ENCODE measurements at places on chromosomes 1 and 21.

GRCh38 chr1:94522304-94522703, 19.3 kb downstream of the F3 start:
- DNase-seq: no peak

GRCh38 chr1:233656032-233656635, 42.2 kb downstream of the KCNK1 start:
- no peak for DNase-seq

DNA sequence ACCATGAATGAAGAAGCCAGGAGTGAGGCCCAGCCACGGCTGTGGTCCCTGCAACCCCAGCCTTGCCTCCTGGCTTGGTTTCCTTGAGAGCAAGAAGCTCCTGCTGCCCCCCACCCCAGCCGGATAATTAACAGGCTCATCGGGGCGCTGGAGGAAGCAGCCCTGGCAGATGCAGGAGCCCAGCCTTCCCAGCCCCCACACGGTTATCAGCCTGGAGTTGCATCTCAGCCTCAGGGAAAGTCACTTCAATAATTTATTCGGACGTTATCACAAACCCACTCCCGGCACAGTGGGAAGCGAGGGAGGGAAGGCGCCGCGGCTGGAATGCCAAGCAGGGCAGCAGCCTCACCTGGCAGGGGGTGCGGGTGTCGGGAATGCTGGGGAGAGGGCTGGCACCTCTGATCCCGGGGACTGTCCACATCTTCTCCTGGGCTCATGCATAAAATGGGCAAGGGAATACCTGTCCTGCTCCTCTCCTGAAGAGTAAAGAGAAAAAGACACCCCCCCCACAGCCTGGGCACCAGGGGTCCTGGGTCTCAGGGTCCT, 43.3 kb upstream of the LRP8 start:
- no peak for DNase-seq

- no peak for DNase-seq
These were observed 310.2 kb downstream of the PTPRU start for GRCh38 chr1:29546496-29546895.

DNA sequence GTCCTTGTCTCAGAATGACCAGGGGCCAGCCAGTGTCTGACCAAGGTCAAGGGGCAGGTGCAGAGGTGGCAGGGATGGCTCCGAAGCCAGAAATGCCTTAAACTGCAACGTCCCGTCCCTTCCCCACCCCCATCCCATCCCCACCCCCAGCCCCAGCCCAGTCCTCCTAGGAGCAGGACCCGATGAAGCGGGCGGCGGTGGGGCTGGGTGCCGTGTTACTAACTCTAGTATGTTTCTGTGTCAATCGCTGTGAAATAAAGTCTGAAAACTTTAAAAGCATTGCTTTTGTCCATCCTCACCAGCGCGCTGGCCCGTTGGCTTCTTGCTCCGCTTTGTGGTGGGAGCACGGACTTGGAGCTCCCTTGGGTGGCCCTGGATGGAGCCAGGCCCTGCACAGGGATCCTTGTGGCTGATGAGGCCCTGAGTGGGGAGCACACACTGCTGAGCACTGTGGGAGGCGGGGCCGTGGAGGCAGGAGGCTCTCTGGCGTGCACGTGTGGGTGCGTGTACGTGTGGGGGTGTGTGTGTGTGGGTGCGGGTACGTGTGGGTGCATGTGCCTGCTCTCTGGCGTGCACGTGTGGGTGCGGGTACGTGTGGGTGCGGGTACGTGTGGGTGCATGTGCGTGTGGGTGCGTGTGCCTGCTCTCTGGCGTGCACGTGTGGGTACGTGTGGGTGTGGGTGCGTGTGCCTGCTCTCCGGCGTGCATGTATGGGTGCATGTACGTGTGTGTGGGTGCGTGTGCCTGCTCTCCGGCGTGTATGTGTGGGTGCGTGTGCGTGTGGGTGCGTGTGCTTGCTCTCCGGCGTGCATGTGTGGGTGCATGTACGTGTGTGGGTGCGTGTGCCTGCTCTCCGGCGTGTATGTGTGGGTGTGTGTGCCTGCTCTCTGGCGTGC, 18.0 kb downstream of the RNF223 start:
- no peak for DNase-seq

DNA sequence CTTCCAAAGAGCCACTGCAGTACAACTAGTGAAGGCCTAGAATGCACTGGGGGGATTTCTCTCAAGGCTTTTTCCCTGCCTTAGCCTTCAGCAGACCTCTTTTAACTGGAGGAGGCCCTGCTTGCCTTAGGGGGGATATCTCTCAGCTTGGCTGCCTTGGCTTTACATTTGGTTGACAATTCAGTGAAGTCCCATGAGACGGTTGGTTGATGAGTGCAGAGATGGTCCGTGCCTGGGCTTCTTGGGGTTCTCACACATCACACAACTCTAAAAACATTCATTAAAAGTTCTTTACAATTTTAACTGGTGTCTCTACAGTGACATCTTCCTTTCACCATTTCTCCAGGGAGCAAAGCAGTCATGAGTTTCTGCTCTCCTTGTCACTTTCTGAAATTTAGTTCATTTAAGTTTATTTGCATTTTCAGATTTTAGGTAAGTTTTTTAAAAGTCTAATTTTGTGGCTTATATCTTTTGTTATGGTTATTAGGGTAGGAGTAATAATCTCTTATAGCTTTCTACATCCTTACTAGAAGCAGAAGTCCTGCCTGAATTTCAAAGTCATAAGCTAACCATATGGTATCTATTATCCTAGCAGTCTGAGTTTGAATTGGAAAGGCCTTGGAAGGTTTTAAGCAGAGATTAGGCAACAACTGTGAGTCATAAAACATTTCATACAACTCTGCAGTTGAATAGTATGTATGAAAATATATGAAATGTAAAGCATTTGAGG, 487.6 kb downstream of the DPYD start:
- DNase-seq: peak; percentile 71

GRCh38 chr21:29585462-29585861, 286.7 kb downstream of the BACH1 start:
- no peak for DNase-seq

DNA sequence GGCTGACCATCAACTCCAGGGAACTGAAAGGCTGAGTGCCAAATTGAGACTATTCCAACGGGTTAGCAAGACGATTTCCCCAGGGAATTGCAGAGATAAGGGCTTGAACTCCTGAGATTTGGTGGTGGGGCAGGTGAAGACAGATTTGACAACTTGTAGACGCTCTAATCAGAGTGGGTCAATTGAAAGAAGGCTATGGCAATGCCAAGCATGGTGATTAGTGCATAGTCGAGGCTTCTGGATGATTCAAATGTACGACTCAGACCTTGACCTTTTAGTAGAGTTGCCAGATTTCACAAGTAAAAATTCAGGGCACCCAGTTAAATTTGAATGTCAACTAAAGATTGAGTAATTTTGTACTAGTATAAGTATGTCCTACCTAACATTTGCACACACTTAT, 302.1 kb upstream of the SPAG17 start:
- DNase-seq: no peak

DNA sequence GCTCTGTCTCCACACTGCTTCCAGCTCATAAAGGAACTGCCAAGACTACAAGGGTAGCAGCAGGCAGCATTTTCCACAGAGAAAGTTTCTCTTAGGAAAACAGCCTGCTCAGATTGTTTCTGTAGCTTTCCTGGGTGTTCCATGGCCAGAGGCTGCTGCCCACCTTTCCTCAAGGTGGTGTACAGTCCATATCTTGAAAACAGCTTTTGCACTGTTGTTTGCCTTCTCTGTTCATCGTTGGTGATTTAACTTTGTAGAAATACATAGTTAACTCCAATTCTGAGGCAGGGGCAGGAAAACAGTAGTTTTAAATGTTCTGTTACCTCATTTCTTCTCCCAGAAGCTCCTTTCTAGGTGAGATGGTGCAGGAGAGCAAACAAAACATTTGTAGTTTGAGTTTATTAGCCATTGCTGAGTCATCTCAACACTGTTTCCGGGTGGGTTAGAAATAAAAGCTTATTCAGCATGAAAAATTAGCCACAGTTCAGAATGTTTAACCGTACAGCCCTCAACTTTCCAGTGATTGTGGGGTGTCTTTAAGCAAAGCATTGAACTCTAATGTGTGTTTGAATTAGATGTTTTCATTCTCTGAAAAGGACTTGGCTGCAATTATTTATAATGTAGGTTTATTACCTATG, 41.7 kb downstream of the DIP2A start:
- DNase-seq: no peak

DNA sequence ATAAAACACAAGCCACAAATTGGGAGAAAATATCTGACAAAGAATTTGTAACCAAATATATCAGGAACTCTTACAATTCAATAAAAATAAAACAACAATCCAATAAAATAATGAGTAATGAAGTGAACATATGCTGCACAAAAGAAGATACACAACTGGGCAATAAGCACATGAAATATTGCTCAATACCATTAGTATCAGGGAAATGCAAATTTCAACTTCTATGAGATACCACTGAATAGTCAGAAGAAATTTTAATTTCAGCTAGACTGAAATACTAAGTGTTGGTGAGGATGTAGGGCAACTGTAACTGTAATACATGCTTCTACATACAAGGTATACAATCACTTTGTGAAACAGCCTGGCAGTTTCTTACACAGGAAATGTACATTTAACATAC, 7.4 kb upstream of the ARHGAP29 start:
- no peak for DNase-seq

DNA sequence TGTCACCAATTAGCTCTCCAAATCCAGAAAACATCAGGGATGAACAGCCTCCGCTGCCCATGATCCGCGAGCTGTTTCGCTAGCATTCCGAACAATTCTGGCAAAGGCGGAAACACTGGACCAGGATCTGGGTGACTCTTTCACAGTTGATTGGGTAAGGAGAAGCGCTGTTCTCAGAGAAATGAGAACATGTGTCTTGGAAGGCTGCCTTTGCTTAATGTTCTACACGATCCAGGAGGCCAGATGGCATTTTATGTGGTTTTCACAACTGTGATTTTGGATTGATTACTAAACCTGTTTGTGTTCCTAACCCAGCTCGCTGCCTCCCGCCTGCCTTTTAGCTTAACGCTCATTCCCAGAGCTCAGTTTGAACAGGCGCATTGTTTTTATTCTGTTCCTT, 144.0 kb downstream of the KIF26B start:
- no peak for DNase-seq

DNA sequence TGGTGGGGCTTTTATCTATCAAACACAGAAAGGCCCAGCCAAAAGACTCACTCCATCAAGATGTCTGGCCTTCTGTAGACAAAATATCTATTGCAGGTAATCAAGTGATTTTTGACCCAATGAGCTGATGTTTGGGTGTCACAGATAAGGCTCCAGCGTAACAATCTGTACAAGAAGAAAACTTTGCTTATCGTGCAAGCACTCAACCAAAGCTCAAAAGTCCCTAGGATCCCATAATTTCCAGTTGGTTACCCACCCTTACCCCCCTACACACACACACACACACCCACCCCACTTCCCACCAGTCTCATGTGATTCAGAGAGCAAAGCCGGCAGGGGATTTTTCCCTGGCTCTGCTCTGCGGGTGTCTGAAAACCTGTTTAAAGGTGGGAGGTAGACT, 5.8 kb downstream of the ITPKB start:
- DNase-seq: no peak

GRCh38 chr1:92973203-92973897, 12.1 kb upstream of the DIPK1A start:
- DNase-seq: no peak

- DNase-seq: no peak
These were observed 266.7 kb upstream of the RAB4A start for GRCh38 chr1:229004066-229004833.

- no peak for DNase-seq
These were observed 37.7 kb downstream of the NKAIN1 start for GRCh38 chr1:31201931-31202360.

- no peak for DNase-seq
These were observed 494 bp downstream of the APH1A start for GRCh38 chr1:150268340-150268704.

DNA sequence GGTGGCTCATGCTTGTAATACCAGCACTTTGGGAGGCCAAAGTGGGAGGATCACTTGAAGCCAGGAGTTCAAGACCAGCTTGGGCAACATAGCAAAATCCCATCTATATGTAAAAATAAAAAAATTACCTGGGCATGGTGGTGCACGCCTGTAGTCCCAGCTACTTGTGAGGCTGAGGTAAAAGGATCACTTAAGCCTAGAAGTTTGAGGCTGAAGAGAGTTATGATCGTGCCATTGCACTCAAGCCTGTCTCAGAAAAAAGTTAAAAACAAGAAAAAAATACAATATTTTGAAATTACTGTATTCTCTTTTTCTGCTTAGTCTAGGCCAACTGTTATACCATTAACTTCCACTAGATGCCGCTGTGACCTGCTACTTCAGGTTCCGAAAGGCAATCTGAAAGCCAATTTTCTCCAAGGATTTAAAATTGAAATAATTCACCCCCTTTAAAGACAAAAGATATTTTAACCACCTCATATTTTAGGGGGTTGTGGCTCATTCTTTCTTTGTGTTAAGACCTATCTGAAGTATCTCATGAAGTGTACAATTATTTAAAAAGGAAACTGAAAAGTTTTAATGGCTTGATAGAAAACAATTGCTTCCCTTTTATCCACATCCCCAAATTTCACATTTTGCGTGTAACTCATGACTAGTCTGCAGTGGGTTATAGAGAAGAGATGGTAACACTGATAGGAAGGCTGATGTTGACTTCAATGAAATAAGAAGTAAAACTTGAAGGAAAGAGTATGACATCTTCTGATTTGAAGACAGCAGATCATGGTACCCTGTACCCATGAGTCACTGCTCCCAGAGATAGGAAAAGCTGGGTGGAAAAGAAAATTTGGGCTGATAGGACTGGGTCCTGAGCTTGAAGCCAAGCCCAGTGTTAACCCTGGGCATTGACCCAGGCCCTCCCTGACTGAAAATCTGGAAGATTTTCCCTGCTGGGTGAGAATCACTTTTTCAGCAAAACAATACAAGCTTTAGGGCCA, 24.4 kb upstream of the CLDN14 start:
- peak; percentile 10 for DNase-seq

DNA sequence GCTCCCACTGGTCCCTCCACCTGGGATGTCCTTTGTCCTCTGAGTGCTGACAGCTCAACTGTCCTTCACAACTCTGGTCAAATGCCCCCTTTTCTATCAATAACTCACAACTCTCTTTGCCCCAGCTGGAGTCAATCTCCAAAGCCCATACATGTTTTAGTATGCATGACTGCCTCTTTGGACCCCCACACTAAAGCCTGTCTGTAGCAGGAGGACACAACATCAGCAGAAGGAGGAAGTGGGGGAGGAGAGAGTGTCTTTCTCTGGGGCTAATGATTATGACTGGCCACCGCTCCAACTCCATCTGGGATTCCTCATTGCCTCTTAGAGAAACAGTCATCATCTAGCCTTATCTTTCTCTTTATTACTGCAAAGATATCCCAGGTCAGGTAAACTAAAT, 186.6 kb upstream of the FGGY start:
- DNase-seq: no peak

GRCh38 chr1:47574451-47575165, 136.8 kb downstream of the FOXD2 start:
- no peak for DNase-seq
